ENCODE measurements at places on chromosomes 5 and 9.

GRCh38 chr5:130151239-130151638, 247.0 kb downstream of the CHSY3 start:
- DNase-seq, result no peak

DNA sequence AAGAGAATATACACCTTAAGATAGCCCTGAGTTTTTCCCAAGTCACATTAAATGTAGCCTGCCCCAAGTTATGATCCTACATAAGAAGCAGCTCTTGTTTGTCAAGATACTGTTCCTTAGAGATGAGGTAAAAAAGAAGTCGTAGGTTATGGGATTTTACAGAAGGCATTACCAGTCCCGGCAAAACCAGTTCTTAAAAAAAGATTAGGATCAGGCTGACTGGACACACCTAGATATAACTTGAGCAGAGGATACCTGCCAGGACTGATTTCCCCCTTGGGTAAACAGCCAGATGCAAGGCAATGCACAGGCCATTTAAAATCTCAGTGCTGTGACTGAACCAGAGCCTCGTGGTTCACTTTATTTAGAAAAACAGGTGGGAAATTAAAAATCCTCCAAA, 14.1 kb upstream of the SEMA5A start:
- no peak for DNase-seq

DNA sequence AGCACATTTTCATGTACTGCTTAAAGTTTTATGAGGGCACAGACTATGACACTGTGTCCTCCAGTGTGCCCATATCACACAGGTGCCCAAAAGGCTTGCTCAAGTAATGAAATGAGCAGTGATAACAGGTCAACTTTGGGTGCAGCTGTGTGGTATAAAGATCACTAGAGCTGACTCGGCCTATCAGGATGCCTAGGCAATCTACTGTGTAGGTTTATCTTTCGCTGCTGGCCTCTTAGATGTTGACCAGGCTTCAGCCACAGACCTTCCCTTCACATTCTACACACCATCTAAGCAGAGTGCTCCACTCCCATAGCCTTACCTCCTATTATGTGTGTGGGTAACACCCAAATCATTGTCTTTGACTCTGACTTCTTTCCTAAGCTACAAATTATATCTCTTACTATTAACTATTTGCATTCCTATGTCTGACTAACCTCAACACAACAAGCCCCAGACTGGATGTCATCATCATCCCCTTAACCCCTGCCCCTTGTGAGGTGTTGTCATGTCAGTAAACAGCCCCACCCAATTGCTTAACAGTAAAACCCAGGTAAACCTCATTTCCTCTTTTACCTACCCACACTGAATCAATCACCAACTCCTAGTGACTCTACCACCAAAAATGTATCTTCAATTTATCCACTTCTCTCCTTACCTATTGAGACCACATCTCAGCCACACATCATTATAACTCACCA, 2.5 kb downstream of the SREK1IP1 start:
- DNase-seq, result no peak

GRCh38 chr5:62608529-62609511, 30.2 kb downstream of the LRRC70 start:
- DNase-seq, result no peak

DNA sequence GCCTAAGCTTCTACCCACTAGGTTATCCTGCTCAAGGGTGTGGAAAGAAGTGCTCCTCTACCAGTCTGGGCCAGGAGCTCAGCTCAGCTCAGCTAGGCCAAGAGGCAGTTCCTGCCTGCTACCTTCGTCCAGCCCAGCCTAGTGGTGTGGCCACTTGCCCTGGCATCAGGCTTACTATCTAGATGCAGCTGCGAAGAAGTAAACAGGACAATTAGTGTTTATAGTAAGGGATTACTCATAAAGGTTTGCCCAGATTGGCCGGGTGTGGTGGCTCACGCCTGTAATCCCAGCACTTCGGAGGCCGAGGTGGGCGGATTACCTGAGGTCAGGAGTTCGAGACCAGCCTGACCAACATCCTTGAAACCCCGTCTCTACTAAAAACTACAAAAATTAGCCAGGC, 12.8 kb upstream of the SPATA24 start:
- DNase-seq, result peak; percentile 72

GRCh38 chr5:19615661-19616060, 372.3 kb downstream of the CDH18 start:
- no peak for DNase-seq

DNA sequence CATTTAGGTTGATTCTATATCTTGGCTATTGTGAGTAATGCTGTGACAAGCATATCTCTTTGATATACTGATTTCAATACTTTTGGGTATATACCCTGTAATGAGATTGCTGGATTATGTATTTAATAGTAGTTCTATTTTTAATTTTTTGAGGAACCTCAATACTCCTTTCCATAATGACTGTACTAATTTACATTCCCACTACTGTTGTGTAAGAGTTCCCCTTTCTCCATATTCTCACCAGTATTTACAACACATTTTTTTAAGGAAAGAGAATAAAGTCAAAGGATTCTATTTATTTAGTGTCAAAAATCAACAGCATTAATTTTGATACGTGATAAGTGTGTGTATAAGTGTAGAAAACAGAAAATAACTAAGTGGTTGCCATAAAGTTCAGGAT, 356.4 kb upstream of the EDIL3 start:
- DNase-seq, result no peak

- no peak for DNase-seq
Observed at GRCh38 chr5:138875946-138876345, 811 bp upstream of the LRRTM2 start.

DNA sequence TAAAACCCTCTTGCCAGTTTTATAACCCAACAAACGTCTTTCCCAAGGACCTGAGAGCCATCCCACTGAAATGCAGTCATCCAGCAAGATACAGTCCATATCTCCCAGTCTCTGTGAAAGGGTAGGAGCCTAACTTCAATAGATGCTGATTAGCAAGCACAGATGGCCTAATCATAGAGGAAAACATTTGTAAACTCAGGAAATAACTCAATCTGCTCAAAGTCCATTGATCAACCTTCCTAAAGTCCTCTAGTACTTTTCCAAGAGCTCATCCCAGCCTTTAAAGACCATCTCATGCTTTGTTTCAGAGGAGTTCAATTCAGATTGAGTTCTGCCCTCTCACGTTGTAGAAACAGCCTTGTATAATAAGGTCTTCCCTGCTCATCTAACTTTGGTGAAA, 324.2 kb downstream of the MRPS30 start:
- DNase-seq, result no peak

DNA sequence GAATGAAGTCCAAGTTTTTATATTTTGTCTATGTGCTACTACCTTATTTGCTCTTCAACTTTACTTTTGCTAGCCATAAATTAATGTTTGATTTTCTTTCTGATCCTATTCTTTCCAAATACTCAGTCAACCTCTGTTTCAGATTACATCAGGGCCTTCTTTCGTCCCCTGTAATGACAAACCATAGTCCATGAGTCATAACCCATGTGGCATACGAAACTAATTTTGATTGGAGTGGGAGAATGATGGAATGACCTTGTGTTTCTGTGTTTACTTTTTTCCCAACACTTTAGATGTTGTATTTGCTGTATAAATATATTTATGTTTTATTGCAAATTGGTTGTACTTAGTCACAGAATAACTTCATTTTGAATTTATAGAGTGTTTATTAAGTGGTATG, 1043.1 kb downstream of the DTWD2 start:
- DNase-seq, result no peak

- no peak for DNase-seq
Observed at GRCh38 chr9:127714951-127715469, 453 bp downstream of the PTRH1 start.

DNA sequence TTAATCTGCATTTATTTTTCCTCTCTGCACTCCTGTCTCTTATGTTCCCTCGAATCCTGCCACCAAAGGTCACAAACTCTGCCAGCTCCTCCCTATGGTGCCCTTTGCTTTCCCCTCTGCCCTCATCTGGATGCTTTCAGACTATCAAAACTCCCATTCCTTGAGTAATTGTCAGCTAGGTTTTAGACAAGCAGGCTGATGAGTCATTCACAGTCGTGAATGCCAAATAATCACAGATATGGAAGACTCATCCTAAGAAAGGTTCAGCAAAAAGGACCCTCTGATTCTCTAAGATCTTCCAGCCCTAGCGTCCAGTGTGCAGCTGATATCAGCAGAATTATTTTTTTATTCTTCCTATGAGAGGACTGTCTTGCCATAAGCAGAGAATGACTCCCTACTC, 104.5 kb upstream of the NUDT12 start:
- DNase-seq, result no peak

- DNase-seq, result no peak
Observed at GRCh38 chr5:55305345-55305744, 2.1 kb downstream of the DHX29 start.

- no peak for DNase-seq
Observed at GRCh38 chr9:5684101-5684500, 55.2 kb downstream of the RIC1 start.

DNA sequence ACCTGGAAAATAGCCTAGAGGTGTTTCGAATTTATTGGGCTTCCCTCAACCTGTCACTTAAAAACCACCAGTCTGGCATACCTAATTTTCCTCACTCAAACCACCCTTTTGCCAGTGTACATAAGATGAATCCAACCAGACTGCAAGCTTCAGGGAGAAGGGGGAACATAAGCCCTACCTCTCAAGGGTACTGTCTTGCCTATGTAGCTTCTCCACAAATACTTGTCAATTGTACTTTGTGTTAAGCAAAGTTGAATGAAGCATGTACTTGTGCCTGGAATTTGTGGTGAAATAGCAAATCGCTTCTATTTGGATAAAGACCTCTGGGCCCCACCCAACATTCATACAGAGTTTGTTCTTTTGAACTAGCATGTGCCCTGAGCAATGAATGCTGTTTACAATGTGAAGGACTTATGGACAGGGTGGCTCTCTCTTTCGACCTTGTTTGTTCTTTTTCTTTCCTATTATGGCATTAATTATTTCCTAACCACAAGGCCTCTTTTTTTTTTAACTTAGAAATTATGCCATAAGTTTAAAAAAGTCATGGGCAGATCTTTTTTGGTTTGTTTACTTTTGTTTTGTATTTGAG, 580.2 kb downstream of the EBF1 start:
- DNase-seq, result no peak

GRCh38 chr9:97845130-97845529, 7.9 kb upstream of the FOXE1 start:
- DNase-seq, result no peak

- no peak for DNase-seq
Observed at GRCh38 chr5:62273687-62274086, 32.3 kb upstream of the KIF2A start.

- no peak for DNase-seq
Observed at GRCh38 chr5:20023686-20024180, 35.7 kb upstream of the CDH18 start.

GRCh38 chr5:135239453-135240282, 159.4 kb downstream of the MACROH2A1 start:
- DNase-seq, result peak; percentile 65

GRCh38 chr9:84705128-84705527, 35.6 kb downstream of the NTRK2 start:
- no peak for DNase-seq

GRCh38 chr5:145110834-145111233, 724.3 kb downstream of the PRELID2 start:
- DNase-seq, result no peak

GRCh38 chr9:116605904-116606341, 81.2 kb upstream of the TRIM32 start:
- peak; percentile 75 for DNase-seq

Measured in coronary artery (tissue), 2 donors.